Thyroid gland (tissue), 4 donors: ENCODE measurements at places on chromosomes 2 and 18. TPM values are rescaled to one million over a fixed set of nuclear protein-coding genes. Genes with fewer than 3 reads are reported as not detected.

DNA sequence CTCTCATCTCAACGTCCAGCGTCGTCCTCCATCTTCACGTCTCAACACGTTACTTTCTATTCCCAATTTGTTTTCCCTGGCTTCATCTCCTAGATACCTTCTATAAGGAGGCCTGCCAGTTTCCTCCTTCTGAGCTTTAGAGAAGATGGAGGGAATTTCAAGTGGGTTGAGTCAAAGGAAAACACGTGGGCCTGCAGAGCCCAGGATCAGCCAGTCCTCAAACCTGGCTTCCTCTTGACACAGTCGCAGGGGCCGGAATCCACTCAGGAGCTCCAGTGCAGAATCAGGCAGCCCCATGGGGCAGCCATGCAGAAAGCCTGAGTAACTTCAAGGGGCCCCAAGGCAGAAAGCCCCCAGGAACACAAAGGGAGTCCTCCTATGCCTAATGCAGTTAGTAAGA is 14.5 kb upstream of the APCDD1 start:
- no peak overlapping the region for H3K4me3 ChIP-seq
- H3K36me3 ChIP-seq: no peaks in the 10 kb centered on the region

GRCh38 chr2:237431837-237432236 is 17.9 kb upstream of the COL6A3 start:
- no peak for DNase-seq
- no peaks in the 10 kb centered on the region for H3K36me3 ChIP-seq
- H3K27me3 ChIP-seq: no peaks in the 10 kb centered on the region
- H3K27ac ChIP-seq: no peak overlapping the region
- H3K4me3 ChIP-seq: no peak overlapping the region

Gene IER3IP1
- total RNA-seq: 13.2 TPM

Gene TRIM54
- 0.22 TPM for total RNA-seq
